Esophagus mucosa (tissue), 1 donor: ENCODE measurements at places on chromosomes 2 and 18. TPM values are rescaled to one million over a fixed set of nuclear protein-coding genes. Genes with fewer than 3 reads are reported as not detected.

The APLF gene
- 4.2 TPM for total RNA-seq

DNA sequence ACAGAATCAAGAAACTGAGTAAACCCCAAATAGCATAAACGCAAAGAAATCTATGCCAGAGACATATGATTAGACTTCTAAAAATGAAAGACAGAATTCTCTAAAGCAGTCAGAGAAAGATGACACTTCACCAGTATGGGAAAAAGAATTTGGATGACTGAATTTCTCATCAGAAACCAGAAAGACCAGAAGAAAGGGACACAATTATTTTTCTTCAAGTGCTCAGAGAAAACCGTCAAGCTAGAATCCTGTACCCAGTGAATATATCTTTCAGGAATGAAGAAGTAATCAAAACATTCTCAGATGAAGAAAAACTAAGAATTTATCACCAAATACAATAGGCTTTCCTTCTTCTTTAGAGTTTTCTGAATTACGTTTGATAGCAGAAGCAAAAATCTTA is 14.2 kb upstream of the ESPNL start:
- ATAC-seq: no peak

DNA sequence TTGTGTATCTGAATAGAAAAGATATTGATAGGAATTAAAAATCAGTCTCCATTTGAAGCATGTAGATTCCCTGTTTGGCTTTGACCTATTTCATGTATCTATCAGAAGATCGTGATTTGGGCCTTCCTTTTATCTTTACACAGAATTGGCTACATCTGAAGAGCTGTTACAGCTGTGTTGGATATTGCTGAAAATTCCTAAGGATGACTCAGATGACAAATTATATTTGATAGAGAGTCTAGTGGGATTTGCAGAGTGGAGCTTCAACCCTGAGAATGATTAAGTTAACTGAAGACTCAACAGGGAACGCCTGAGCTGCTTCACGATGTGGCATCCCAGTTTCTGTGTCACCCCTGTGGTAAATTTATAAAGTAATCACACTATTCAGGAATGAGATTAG is 4.9 kb upstream of the COL3A1 start:
- ATAC-seq: no peak

The GPR75 gene
- total RNA-seq: 1.5 TPM

GRCh38 chr2:178450524-178450773 is 526 bp downstream of the PRKRA start:
- no peak for ATAC-seq

- no peak for ATAC-seq
These were observed 115.5 kb downstream of the ERBB4 start for GRCh38 chr2:212423089-212423488.

DNA sequence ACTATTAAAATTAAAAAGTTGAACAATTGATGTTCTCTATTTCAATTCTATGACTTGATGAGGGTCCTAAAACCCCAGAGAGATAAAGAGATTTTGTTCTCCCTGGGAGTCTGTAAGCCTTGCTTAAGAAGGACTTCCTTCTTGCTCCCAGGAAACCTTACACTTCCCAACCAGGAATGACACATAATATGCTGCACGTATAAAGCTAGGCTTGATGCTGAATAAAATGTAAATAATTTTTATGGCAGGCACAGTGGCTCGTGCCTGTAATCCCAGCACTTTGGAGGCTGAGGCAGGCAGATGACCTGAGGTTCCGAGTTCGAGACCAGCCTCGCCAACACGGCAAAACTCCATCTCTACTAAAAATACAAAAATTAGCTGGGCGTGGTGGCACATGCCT is 27.8 kb downstream of the SPIRE1 start:
- ATAC-seq: no peak

- ATAC-seq: no peak
These were observed 14.9 kb downstream of the ERFE start for GRCh38 chr2:238173692-238174091.

DNA sequence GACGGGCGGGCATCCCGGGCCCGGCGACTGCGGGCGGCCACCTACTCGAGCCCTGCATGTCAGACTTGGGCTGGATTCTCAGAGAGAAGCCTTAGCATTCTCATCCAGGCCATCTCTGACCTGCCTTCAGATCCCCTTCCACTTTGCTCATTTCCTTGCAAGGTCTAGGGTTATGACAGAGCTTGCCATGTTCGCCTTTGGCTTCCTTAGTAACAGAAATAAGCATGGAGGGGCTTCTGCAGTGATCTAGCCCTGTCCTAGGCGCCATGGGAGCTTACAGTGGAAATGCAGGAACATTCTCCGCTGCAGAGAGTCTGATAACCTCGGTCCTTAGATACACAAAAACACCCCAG is 632 bp upstream of the ACVR1 start:
- ATAC-seq: no peak

GRCh38 chr2:105375001-105375561 is 23.8 kb downstream of the FHL2 start:
- ATAC-seq: no peak

DNA sequence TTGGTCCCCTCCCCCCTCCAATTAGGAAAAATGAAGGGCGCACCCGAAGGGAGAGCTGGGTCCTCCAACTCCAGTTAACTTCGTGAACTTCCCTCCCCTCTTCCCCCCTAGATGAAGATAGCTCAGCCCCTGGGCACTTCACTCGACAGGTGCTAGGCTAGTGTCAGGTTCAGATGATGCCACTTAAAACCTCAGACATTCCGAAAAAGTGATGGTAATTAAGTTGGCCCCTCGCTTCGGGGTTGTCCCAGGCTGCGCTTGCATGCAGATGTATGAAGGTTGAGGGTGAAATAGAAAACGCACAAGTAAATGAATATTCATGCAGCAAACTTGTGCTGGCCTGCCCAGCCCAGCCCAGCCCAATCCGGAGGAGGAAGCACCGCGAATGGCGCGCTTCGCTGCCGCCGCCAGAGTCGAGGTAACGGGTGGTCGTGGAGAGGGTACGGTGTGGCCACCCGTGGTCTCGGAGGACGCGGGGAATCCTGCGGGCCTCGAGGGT is 3.0 kb upstream of the GBX2 start:
- ATAC-seq: no peak

- ATAC-seq: no peak
These were observed 89.6 kb downstream of the BCL2 start for GRCh38 chr18:63229971-63230370.

GRCh38 chr2:89763581-89764485 is 1072.4 kb downstream of the RPIA start:
- ATAC-seq: no peak

- ATAC-seq: peak; percentile 57
These were observed 34.5 kb upstream of the ARL5A start for GRCh38 chr2:151862700-151863099.

The ARHGAP25 gene
- total RNA-seq: 3.1 TPM

- ATAC-seq: no peak
These were observed 9.7 kb downstream of the OSR1 start for GRCh38 chr2:19348692-19349091.

DNA sequence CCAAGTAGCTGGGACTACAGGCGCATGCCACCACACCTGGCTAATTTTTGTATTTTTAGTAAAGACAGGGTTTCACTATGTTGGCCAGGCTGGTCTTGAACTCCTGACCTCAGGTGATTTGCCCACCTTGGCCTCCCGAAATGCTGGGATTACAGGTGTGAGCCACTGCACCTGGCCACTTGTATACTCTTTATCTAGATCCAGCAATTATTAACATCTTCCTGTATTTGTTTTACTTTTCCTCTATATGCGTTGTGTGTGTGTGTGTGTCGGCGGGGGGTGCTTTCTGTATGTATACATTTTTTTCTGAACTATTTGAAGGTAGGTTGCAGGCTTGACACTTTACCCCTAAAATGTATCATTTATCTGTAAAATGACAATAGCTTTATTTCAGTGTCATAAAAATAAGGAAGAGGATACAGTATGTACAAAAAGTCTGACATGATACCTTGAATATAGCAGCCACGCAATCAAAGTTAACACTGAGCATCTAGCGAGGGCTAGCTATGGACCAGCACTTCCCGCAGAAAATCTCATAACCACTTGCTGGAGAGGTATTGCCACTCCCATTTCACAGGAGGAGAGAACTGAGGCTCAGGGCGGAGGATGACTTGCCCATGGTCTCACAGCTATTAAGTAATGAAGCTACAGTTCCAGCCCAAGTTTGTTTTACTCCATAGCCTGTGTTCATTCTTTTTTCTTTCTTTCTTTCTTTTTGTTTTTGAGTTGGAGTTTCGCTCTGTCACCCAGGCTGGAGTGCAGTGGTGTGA is 251.3 kb downstream of the MYCN start:
- no peak for ATAC-seq

DNA sequence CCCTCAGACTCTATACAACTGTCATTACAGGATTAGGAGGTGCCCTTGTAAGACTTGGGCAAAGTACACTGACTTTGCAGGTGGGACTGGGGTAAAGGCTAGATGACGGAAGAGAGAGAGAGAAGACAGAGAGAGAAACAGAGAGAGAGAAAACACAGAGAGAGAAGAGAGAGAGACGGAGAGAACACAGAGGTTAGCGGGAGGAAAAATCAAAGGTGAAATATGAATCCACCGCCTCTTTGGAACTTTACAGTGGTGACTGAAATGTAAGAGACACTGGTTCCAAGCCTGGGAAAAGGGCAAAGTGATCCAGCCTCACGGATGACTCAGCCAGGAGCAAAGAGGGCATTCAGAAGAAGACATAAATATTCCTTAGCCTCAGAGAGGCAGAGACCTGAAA is 25.1 kb upstream of the CAB39 start:
- no peak for ATAC-seq

DNA sequence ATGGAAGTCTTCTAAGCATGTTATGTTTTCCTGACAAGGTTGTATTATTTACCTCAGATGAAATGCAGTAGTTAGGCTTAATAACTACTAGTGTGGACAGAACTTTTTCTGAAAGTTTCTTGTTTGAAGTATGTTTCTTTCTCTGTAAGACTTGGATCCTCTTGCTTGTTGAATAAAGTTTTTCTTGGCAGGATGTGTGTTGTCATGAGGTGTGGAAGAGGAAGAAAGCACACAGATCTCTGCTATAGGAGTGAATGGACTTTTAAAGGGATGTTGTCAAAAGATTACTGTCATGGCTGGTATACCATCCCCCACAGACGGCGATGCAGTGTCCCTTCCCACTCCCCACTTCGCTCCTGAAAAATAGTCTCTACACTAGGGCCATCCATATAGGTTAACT is 2.6 kb downstream of the CAB39 start:
- no peak for ATAC-seq

GRCh38 chr2:26033270-26033817 is 540 bp upstream of the RAB10 start:
- ATAC-seq: peak; percentile 50

DNA sequence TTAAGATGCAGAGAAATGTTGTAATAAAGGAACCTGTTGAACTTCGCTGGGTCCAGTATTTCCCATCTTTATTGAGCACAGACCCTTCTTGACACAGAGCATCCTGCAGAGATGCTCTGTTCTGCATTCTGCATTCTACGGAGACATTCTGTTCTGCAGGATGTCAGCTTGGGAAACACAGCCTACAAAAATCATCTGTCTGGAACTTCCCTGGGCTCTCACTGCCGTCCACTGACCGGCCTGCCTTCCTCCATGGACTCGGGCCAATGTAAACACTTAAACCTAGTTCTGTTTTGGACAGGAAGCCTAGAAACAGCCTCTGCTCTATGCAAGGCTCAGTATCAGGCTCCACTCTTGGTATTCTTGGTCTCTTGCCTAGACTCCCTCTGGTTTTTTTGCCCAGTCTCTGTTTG is 90.0 kb upstream of the PPP1CB start:
- ATAC-seq: peak; percentile 19

DNA sequence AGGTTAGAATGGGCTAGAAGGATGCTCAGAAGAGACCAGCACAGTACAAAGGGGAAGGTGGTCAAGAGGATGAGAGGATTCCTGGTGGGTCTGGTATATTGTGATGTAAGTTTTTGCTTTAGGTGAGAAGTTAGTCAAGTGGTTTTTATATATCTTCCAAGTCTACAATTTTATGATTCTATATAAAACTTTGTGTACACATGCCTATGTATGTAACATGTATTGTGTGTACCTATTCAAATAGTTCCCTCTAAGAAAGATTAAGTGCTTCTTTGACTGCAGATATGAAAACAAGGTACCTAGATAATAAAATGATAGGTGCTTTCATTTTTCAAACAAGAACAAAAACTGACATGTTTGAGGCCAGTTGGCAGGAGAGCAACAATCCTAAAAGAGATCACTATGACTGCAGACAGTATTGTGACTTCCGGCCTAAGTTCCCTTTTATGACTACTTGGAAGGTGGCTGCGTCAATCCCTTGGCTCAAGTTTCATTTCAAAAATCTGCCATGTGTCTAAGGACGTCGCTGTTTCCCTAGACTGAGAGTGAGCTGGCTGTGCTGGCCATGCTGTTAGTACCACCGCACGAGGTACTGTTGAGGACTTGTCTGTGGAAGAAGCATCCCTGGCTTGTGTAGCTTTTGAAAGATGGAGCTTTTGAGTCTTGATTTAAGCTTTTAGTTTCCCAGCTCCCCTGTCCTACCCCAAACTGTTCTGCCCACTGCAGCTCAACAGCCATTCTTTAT is 123.1 kb downstream of the PRPF40A start:
- no peak for ATAC-seq

DNA sequence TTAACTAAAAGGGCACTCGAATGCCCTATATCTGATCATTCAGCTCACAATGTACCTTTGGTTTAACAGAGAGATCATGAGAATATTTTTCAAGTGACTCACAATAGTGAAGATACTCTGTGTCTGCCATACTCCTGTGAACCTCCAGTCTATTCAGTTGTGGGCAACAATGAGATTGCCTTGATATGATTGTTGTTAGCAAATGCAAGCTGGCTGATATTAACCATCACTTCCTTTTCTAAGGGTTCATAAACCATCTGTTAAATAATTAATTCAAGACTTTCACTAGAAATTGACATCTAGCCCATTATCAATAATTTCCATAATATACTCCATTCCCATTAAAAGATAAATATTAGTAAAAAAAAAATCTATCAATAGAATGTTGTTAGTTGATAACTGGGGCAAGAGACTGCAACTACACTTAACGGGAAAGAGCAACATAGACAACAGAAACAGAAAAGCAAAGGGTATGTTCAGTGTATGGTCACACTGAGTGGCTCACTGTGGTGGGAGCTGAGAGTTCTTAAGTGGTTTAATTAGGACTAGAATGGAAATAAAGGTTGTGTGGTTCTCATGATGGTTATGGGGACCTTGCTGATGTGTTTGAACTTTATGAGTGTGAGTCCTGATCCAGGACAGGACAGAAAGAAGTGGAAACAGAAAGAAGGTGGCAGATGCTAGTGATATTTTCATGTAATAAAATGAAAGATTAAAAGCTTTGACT is 11.9 kb downstream of the IL18RAP start:
- ATAC-seq: no peak

GRCh38 chr2:141392517-141393213 is 738.2 kb downstream of the LRP1B start:
- no peak for ATAC-seq

DNA sequence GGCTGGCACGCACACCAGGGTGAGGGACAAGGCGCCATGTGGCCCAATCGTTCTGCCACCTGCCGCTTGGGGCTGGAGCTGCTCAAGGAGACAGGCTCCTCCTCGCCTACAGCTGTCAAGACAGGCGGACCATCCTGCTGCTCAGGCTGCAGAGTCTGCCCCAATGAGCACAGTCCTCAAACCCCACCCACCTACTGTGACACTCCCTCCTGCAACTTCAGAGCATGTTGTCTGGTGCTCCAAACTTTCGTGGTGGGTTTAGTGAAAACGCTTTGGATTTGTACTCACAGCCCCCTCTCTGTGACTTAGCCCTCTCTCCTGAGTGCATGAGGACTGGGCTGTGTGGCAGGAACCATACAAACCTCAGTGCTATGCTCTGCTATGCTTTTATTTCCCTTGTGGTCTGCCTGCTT is 23.2 kb upstream of the SLC35F6 start:
- no peak for ATAC-seq

- no peak for ATAC-seq
These were observed 32.9 kb upstream of the EHBP1 start for GRCh38 chr2:62672601-62673000.
